ENCODE measurements at places on chromosomes 3 and 15.
A peak's percentile ranks its signal among the peaks of the same experiment; 100 is the strongest.

- no peak for DNase-seq
Observed at GRCh38 chr15:94174399-94174802, 57.0 kb upstream of the MCTP2 start.

DNA sequence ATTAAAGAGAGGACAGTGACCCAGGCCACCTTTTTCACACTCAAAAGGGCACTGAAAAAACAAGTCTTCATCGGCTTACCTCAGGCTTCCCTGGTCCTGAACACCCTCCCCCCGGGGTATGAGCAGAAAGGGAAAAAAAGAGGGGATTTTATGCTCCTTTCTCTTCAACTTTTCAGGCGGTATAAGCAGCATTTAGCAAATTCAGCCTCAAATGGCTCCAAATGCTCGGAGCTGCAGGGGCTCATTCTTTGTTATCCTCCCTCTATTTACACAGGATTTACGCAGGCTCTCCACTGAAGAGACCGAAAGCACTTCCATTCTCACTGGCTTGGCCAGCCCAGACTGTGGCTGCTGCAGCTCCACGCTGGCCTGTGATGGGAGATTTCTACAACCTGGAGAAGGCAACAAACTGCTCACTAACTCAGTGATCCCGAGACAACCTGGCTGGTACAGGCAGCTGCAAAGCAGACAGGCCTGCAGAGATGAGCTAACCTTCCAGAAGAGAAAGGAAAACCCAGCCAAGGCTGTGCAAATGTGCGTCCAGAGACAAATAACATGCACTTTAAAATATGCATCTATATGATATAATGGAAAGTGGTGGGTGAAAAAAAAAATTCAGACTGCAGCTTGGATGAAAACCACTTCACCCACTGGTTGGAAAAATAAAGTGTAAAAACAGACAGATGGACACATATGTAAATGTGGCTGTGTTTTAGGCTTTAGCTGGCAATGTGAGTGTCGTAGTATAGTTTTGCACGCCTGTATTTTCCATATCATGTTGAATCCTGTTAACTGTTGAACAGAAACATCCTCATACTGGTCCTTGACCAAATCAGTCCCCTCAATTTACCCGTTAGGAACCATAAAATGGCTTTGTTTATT lies 54.2 kb downstream of the MEIS2 start:
- no peak for DNase-seq

DNA sequence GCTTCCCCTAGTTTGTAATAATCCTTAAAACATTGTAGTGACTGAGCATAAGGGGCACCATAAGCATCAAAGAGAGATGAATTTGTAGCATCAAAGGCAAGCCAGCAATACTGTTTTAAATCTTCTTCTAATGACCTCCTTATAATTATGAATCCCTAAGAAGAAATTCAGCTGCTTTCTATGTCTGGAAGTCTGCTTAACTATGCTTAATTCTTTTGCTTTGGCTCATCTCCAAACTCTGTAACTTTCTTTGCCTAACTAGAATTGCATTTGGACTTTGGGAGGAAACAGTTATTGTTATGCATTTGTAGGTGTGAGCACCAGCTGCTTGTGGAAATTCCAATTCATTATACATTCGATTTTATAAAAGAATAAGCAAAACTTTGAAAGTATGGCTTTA lies 117.7 kb upstream of the SPATA16 start:
- DNase-seq, result no peak

DNA sequence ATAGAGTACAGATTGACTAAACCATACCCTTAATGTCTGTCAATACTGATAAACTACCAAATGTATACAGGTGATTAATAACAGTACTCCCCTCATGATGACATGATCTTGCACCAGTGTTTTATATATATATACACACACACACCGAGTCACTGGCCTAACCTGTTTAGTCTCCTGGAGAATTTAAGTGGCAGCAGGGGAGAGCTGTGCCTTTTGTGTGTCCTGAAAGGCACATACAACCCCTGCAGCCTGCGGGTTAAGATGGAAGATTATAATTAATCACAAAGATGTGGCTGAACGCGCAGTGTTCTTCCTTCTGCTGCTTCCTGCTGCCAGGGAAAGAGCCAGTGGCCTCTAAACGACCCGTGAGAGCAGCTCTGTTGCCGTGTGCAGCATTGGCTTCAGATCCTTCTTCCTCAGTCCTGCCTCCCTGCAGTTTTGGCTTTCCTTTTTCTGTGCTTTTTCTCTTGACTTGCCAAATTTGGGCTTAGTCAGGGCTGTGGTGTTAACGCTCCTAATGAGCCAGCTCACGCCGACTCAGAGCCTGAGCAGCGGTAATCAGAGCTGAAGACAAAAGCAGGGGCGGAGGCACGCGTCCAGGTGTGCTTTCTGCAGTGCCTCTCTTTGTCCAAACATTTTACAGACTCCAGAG lies 42.5 kb upstream of the UBE3A start:
- no peak for DNase-seq

DNA sequence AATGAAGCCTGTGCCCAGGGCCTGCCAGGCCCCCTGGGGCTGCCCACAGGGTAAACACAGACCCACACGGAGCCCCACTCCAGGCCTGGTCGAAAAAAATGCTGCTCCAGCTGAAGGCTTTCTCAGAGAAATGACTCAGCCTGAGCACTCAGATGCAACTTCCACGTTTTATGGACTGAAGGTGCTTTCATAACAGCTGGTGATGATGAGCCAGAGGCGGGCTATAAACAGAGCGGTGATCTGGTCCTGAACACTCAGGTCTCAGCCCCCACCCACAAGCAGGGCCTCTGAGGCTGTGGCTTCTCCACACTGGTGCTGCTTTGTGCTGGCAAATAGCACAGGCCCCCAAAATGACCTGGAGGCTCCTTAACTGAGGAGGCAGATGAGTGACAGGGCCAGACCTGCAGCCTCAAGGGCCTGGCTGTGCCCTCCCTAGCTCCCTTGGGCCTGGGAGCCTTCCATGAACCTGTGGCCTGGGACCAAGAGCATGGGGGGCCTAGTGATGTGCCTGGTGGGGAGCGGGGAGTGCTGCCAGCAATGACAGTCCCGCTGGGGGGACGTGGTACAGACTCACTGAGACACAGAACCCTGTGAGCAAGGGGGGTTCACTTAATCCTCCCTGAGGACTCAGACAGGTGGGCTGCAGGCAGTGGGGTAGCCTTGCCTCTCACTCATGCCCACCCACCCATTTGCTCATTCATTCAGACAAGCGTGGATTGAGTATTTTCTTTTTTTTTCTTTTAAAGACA lies 23.0 kb upstream of the FURIN start:
- DNase-seq, result no peak

DNA sequence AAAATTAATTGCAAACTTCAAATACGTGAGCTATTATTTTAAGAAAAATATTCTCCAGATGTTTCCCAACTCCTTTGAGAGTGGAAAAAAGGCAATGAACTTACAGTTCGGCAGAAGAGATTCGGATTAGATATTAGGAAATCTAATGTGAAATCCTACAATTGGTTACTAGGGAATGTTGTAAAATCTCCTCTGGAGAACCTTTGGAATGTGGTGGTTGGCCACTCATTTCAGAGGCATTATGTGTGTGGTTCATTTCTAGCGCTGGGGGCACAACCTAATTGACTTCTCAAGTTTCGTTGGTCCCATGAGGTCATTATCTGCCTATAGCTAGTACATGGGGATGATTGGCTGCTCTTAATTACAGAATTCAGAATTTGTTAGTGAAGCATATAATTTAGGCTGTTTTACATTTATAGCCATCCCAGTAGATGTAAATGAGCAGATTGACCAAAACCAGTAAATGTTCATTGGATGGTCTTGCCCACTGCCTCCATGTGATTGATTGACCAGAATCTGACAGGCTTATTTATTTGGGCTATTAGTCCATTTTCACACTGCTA lies 34.6 kb upstream of the CMSS1 start:
- no peak for DNase-seq

GRCh38 chr3:45771166-45771775 lies 25.1 kb downstream of the SLC6A20 start:
- DNase-seq, result no peak

DNA sequence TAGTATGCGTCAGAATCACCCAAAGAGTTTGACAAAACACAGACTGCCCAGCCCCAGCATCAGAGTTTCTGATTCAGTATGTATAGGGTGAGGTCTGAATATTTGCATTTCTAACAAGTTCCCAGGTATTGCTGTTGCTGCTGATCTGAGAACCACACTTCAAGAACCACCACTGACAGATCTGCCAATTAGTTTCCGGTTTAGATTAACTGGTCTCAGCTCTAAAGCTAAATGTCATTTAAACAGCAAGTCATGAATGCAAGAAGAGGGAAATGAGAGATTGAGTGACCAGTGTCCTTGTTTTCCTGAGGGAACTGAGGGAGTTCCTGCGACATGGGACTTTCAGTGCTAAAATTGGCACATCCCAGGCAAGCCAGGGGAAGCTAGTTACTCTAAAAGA lies 305.0 kb downstream of the ZNF385D start:
- DNase-seq, result no peak

DNA sequence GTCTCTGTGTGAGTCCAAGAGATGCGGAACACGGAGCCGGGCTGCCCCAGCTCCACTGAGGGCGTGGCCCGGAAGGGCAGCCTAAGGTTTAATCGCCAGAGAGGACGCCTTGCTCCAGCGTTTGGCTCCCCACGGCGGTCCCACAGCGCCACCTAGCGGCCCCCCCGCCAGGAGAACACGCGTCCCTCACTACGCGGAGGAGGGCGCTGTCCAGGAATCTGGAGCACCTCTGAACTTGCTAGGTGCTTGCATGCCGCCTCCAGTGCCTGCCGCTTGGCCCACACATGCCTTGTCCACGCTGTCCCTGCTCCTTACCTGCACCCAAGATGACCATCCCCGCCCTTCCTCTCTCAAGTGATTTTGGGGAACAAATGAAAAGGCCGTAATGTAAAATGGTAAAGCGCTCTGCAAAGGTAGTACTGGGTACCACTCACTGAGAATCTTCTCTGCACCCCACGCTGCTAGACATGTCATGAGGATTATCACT lies 14.4 kb upstream of the MRPS22 start:
- peak; percentile 91 for DNase-seq
